H54 (cell line): ENCODE measurements at places on chromosomes 1 and 21.

GRCh38 chr1:240189386-240189989, 97.8 kb downstream of the FMN2 start:
- no peak for DNase-seq

GRCh38 chr1:187267827-187268226, 439.1 kb downstream of the PLA2G4A start:
- no peak for DNase-seq

DNA sequence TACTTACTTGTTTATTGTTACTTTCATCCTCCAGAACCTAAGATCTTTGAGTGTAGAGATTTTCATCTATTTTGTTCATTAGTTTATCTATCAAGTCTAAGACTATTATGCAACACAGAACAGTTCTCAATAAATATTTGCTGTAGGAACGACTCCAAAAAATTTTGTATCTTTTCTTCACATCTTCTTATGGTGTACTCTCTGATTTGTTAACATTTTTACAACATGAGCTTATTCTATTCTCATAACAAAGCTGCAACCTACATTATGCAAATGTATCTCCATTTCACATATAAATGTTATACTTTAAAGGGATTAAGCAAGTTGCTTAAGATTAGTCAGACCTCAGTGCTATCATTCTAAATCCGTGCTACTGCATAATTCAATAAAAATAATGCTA, 514.2 kb upstream of the ZP4 start:
- DNase-seq, result no peak

- DNase-seq, result no peak
These were observed 371 bp downstream of the ARID1A start for GRCh38 chr1:26696119-26696653.

- no peak for DNase-seq
These were observed 1.1 kb downstream of the TFF2 start for GRCh38 chr21:42349420-42350317.

- DNase-seq, result no peak
These were observed 11.2 kb upstream of the ABCA4 start for GRCh38 chr1:94132111-94132510.

DNA sequence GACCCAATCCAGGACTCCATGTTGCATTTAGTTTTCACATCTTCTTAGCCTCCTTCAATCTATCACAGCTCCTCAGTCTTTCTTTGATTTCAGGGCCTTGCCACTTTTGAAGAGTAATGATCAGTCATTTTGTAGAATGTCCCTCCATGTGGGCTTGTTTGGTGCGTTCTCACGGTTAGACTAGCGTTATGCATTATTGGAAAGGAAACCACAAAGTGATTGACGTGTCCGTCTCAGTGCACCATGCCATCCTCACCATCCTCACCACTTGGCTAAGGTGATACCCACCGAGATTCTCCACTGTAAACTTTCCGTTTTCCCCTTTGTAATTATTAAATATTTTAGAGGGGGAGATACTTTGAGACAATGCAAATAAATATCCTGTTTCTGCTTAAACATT, 59.6 kb upstream of the OLIG2 start:
- no peak for DNase-seq

DNA sequence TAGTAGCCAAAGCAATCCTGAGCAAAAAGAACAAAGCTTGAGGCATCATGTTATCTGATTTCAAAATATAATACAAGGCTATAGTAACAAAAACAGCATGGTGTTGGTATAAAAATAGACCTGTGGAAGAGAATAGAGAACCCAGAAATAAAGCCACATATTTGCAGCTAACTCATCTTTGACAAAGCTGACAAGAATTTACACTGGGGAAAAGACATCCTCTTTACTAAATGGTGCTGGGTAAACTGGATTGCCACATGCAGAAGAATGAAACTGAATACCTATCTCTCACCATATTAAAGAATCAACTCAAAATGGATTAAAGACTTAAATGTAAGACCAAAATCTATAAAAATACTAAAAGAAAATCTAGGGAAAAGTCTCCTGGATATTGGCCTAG, 59.5 kb upstream of the CD55 start:
- DNase-seq, result no peak

DNA sequence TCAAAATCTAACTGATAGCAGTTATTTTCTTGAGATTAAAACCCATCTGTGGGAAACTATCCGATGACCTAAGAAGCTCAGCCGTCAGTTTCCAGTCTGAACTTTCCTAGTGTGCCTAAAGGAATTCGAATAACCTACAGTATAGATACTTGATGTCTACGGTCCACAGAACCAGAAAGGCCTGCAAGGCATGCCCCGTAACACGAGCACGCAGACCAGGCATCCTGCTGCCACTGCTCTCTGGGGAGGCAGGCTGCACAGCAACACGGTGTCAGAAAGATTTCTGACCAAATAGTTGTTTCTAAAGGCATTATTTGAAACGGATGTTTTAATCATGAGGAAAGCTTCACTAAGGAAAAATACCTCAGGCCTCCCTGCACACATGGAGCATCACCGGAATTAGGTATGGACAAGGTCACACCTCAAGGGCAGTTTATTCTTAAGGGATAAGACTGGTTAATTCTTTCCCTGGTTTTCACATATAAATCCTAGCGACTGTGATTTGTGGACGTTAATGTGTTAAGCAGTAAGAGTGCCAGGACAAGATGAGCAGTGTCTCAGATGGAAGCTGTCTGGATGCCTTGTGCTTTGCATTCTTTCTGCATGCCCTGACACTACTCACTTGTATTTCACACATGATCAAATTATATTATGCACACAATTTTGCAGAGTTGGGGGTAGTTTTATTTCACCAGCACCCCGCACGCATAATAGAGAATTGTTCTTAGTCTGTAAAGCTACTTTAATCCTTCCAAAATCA, 49.0 kb upstream of the NADK start:
- DNase-seq, result no peak

DNA sequence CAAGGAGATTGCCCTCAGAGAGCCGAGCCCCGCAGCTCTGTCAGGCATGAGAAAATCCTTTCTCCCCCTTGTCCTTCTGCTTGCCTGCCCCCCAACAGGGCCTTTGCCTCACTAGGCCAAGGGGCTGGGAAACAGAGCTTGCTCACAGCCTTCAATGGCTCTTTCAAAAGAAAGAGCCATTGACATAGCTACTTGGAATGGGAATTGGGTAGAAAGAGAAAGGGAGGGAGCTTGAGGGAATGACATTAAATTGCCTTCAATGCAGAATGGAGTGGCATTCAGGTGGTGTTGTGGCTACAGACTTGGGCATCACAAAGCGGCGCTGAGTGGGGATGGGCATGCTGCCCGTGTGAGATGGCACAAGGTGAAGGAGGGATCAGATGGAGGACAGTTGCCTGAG, 13.2 kb downstream of the SYT11 start:
- no peak for DNase-seq

DNA sequence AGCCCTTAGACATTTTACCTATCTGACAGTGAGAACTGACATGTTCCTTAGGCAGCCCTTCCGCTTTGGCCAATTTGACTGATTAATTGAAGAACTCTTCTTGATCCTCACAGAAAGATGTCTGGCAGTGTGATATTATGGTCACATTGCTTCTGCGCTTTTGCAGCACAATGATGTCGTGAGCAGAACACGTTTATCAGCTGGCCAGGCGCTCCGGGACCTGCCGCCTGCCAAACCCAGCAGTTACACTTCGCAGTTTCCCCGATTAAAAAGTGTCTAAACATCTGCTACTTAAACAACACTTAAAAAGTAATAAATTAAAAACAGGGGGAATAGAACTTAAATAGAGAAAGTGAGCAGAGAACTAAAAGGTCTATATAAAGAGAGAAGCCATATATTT, 103.5 kb upstream of the ETS2 start:
- no peak for DNase-seq

GRCh38 chr21:33839806-33840205, 75.8 kb downstream of the ATP5PO start:
- no peak for DNase-seq

GRCh38 chr1:151992303-151993083, 1.2 kb downstream of the S100A10 start:
- no peak for DNase-seq

DNA sequence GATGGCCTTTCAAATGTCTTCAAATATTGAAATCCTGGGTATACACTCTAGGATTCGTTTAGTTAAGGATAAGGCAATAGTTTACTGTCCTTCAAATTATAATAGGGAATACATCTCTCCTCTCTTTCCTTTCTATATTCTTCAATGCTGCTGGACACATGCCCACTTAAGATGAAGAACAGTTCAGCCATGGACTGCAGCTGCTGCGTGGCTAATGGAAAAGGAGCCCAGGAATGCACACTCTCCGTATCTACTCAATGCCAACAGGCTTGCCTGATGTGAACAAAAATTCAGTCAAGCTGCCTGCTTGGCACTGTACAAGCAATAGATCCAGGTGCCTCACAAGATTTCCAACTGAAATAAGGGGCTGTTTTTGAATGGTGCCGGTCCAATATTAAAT, 321.2 kb upstream of the LYPLAL1 start:
- no peak for DNase-seq

GRCh38 chr1:226411619-226412018, 3.7 kb upstream of the PARP1 start:
- no peak for DNase-seq

DNA sequence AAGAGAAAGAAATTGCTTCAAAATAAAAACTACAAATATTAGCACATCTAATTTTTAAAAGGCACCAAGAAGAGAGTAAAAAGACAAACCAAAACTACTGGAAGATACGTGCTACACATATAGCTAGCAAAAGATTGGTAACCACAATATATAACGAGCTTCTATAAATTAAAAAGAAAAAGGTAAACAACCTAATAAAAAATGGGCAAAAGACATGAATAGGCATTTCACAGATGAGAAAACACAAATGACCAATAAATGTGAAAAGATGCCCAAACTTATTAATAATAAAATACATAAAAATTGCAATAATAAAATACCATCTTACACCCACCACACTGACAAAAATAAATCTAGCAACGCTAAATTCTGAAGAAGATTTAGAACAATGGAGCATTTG, 26.2 kb downstream of the LEMD1 start:
- no peak for DNase-seq

DNA sequence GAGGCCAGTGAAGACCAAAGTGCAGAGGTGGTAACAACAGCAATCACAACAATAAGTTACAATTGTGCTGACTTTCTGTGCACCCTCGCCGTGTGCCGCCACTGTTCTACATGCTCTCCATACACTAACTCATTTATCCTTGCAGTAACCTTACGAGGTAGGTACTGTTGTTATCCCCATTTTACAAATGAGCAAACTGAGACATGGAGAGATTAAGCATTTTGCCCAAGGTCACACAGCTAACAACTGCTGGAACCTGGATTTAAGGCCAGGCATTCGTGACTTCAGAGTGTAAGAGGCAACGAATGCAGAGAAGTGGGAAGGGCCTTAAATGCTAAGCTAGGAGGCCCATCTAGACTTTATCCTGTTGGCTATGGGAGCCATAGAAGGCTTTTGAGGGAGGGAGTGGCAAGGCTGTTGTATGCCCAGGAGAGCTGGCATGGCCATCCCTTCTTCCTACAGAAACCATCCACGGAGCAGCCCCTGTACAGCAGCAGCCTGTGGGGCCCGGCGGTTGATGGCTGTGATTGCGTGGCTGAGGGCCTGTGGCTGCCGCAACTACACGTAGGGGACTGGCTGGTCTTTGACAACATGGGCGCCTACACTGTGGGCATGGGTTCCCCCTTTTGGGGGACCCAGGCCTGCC, 36.6 kb downstream of the AZIN2 start:
- no peak for DNase-seq

- no peak for DNase-seq
These were observed 175.6 kb upstream of the ESRRG start for GRCh38 chr1:216898801-216899200.

GRCh38 chr1:153742411-153743142, 14.7 kb downstream of the INTS3 start:
- no peak for DNase-seq

GRCh38 chr1:42936309-42937078, 22.2 kb downstream of the SLC2A1 start:
- DNase-seq, result peak; percentile 72

DNA sequence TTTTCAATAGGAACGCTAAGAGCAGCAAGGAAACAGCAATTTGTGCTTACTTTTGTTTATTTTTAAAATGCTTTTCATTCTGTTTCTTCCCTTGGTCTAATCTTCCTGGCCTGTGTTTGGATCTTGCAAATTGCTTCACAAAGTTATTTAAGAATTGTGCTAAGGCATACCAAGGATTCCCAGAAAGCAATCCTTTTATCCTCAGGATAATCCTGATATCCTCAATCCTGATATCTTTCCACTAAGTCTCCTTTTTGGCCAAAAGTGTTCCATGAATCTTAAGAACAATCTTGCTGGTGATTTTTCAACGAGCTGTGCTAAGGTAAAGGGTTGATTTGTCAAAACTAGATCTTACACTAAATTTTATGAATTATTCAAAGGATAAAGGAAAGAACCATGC, 1577.9 kb downstream of the PLA2G4A start:
- no peak for DNase-seq

GRCh38 chr21:30942192-30942591, 60.8 kb upstream of the KRTAP11-1 start:
- DNase-seq, result no peak

GRCh38 chr1:168469690-168470089, 74.1 kb downstream of the XCL2 start:
- DNase-seq, result no peak

DNA sequence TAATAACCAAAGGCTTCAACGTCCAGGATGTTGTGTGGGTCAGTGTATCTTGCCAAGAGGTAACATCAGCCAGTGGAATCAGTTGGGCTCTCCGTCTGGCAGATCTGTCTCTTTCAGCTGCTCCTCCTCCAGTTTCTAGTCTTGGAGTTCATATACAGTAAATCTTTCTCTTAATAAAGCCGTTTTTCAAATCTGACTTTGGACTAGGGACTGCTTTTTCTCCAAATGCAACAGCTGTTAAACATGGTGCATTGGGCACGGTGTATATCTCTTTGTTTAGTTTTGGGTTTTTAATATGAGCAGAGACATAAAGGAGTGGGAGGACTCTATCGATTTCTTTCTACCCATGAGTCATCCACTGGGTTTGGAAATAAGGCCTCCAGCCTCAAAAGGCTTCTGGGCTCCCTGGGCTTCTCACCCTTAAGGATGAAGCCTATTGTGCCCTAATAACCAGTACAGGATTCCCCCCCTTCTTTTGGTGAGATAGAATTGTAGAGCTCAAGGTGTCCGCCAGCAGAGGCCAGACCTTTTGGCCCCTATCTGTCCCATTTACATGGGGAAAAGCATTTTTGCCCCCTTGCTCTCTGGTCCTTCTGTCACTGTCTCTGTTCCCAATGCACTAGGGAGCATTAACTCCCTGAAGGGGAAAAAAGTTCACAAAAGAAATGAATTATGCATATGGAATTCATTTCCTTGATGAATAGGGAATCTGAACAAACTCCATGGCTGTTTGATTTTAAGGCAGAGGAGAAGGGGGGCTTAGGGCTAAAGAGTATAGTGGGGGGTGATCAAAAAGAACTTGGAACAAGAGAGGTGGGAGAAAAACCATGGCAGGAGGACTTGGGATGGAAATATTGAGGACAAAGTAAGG, 86.0 kb downstream of the PBX1 start:
- peak; percentile 18 for DNase-seq

- DNase-seq, result no peak
These were observed 82.3 kb downstream of the ACTL8 start for GRCh38 chr1:17837233-17838030.
